ENCODE measurements at places on chromosomes 5 and 9.

GRCh38 chr9:86754581-86755560 lies 192.4 kb downstream of the GAS1 start:
- no peak for DNase-seq

DNA sequence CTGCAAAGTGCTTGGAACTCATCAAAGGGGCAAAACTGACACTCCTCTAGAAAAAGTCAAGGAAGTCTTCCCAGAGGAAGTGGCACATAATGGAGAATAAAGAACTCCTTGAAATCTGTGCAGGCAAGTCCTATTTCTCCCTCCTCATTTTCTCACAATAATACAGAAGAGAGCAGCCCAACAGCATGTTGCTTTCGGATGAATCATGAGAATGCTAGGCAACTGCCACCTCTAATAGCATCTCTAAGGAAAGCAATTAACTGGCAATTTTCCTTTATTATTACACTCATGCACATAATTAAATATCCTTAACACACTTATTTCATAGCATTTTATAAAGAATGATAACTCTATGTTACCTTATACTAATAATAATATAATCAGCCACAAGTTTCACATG lies 122.2 kb upstream of the PTGER4 start:
- no peak for DNase-seq

GRCh38 chr9:137277329-137278041 lies at the start of gene TOR4A:
Gene TOR4A, plus strand, starts transcription at chr9:137277726. Its CDS starts 964 bp downstream, at chr9:137278690.
- peak; percentile 93 for DNase-seq

- DNase-seq, result no peak
Measured at GRCh38 chr5:169944922-169945680, 35.2 kb downstream of the INSYN2B start.
